Esophagus muscularis mucosa (tissue), 4 donors: ENCODE measurements at places on chromosomes 11 and 22. TPM values are rescaled to one million over a fixed set of nuclear protein-coding genes. Genes with fewer than 3 reads are reported as not detected.

Gene RBMXL2
- total RNA-seq, result not detected

Gene CFAP68
- 21.7 TPM for total RNA-seq

Gene PRR33
- not detected for total RNA-seq

Gene CSF2RB
- 5.0 TPM for total RNA-seq

Gene VPREB1
- total RNA-seq, result not detected

Gene OR4D6
- total RNA-seq, result not detected

Gene AGBL2
- total RNA-seq, result not detected

Gene C1QTNF4
- total RNA-seq, result 1.7 TPM

Gene IGSF9B
- 130 TPM for total RNA-seq

Gene DTX4
- total RNA-seq, result 8.8 TPM

Gene CRYBB3
- total RNA-seq, result not detected

- DNase-seq, result no peak
These were observed 9.7 kb downstream of the ADORA2A start for GRCh38 chr22:24437091-24437490.

DNA sequence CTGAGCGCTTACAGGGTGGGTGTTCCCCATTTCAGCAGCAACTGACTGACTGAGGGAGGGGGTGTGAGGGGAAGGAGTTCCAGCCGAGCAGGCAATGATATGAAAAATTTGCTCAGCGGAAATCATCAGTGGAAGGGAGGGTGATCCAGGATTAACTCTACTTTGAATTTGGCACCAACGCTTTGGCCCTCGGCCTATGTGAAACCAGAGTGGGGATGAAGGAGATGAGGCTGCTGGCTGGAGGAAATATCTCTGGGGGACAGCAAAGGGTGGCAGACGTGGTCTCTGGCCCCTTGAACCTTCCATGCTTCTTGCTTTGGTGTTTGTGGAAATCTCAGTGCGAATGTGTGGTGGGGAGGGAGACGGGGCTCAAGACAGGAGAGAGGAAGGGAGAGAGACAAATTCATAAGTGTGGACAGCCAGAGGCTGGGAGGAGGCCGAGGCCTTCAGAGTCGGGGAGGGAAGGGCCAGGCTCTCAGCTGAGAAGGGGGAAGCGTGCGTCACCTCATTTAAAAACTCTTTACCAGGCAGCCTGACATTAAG lies 83.6 kb downstream of the FDX1 start:
- peak; percentile 72 for DNase-seq

- DNase-seq, result no peak
These were observed 1475.2 kb downstream of the TBC1D22A start for GRCh38 chr22:48237466-48238283.

DNA sequence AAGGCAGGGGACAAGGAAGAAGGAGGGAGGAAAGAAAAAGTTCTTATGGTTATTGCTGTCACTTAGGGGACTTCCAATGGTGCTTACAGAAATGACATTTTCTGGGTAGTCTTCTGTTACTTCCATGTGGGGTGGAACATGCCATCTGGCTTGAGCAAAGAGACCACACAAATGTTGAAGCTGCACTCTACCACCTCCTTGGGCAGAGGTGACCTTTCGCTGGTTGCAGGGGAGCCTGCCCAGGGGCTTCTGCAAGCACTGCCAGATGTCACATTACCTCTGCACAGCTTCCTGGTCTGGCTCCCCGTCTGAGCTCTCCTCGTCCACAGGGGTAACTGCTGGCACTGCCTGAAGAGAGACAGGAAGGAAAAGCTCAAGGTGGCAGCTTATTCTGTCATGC lies 32.6 kb upstream of the APOA1 start:
- DNase-seq, result no peak

GRCh38 chr11:29334776-29335130 lies 682.1 kb downstream of the KCNA4 start:
- DNase-seq, result no peak

- no peak for DNase-seq
These were observed 301.2 kb downstream of the CTTN start for GRCh38 chr11:70699294-70700221.

DNA sequence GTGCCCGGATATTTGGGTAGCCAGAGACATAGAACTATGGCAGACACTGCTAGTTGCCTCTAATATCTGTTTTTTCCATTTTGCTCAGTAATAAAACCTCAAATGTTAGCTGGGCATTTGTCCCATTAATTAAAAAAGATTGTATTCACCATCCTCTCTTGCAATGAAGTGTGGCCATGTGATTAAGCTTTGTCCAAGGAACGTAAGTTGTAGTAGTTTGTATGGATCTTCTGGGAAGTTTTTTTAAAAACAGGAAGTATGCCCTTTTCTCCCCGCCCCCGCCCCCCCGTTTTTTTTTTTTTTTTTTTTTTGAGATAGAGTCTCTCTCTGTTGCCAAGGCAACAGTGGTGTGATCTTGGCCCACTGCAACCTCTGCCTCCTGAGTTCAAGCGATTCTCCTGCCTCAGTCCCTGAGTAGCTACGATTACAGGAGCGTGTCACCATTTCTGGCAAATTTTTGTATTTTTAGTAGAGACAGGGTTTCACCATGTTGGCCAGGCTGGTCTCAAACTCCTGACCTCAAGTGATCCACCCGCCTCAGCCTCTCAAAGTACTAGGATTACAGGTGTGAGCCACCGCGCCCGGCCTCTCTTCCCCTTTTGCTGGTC lies 1.7 kb upstream of the TMEM135 start:
- DNase-seq, result no peak

DNA sequence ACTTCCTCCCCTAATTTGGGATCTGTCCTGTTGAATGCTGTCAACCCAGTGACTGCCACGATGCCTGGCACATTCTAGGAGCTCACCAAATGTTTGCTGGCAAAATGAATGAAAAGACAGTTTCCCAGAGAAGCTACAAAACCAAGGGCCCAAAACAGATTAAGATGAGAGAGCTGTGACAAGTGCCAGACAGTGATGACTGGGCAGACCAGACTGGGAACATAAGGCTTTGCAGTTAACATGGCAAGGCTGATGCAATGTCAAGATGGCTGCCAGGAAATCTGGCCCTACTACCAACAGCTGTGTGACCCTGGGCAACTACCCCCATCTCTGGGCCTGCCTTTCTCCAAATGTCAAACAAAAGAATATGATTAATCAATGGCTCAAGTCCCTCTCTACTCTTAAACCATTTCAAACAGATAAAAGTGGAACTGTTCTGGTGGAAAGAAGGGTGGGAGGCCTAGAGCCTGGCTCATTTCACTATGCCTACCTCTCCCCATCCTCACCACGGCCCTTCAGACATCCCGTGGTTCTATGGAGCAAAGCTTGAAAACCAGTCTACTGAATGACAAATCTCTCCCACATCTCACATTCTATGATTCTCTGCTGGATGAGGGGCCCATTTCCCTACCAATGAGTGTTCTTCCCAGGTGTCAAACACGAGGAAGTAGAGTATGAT lies 12.8 kb downstream of the AP1B1 start:
- no peak for DNase-seq

DNA sequence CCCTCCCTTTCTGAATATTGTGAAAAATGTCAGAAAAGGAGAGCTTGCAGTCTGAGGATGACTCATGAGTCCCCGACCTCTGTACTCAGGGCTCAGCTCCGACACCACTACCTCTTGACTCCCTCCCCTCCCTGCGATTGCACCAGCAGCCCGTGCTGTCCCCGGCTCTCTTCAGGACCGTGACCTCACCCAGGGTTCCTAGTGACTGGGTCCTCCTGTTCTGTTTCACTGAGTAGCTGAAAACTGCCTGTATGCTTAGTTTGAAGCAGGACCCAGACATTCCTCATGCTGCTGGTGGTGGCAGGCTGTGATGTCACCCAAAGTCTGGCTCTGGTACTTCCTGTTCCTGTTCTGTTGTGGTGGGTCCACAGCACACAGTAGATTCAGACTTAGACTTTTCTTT lies 11.7 kb downstream of the PHRF1 start:
- DNase-seq, result no peak

DNA sequence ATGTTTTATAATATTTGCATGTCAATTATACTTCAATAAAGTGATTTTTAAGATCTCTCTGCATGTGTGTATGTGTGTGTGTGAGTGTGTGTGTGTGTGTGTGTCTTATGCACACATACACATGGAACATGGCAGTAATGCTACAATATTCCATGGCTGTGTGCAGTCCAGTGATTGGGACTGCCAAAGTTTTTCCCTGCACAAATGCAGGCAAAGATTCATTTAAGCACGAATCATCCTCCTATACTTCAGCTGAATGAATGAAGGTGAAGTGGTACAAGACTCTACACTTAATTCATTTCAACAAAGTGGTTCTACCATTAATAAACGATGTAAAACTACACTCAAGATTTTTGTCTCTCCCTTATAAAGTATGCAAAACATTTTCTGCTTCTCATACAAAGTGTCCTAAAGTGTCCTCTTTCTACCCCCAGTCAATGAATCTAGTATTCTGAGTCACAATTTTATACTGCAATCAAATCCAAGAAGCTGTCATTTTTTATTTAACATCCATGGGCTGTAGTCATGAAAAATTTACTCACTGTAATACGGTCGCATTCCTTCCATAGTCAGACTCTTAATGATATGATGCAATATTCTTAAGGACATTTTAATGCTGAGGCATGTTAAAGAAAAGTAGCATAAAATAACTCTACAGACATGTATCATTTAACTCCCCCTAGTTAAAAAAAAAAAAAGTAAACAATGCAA lies 132.4 kb downstream of the TTC28 start:
- no peak for DNase-seq

DNA sequence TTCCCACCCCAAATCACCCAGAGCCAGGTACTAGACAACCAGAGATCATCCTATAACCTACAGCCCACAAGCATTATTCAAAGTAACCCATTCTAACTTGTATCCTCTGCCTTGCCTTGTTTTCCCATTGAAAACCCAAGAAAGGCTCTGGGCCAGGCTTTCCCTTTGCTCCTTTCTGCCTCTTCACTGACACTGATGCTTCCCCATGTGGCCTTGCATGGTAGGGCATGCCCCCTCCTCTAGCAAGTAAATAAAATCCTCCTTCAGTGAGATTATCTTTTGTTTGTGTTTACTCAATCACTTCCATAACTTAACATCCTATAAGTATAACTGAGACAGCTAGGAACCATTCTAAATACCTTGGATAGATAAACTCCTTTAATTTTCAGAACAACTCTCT lies 65.6 kb upstream of the FAR1 start:
- no peak for DNase-seq

GRCh38 chr11:34971928-34972327 lies 55.5 kb downstream of the PDHX start:
- no peak for DNase-seq

DNA sequence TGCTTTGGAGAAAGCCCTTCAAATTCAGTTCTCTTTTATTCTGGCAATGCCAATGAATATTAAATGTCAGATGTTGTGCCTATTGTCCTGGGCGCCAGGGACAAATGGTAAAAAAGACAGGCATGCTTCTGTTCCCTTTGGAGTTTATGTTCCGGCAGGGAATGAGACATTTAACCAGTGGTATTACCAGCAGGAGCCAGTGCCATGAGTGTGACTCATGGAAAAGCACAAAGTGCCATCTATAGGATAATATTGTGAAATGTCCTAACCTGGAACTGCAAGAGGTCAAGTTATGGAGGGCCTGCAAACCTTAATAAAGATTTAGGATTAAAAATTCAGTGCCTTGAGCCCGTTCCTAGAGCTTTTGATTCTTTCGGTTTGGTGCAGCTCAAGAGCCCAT lies 39.5 kb downstream of the REXO2 start:
- DNase-seq, result no peak

DNA sequence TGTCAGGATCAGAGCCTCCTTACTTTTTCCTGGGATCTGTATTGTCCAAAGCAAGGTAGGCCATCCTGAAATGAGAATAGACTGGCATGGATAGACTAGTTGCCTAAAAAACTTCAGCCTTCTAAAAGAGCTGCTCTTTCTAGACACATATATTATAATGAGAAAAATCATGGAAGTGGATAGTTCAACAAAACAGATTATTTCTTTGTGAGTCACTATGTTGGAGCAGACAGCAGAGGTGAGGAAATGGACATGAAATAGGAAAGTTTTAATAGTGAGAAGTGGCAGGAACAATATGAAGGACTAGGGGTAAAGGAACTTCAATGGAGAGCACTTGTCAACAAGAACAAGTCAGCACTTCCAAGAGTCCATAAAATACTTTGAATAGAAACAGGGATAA lies 101.9 kb upstream of the ANO3 start:
- no peak for DNase-seq

DNA sequence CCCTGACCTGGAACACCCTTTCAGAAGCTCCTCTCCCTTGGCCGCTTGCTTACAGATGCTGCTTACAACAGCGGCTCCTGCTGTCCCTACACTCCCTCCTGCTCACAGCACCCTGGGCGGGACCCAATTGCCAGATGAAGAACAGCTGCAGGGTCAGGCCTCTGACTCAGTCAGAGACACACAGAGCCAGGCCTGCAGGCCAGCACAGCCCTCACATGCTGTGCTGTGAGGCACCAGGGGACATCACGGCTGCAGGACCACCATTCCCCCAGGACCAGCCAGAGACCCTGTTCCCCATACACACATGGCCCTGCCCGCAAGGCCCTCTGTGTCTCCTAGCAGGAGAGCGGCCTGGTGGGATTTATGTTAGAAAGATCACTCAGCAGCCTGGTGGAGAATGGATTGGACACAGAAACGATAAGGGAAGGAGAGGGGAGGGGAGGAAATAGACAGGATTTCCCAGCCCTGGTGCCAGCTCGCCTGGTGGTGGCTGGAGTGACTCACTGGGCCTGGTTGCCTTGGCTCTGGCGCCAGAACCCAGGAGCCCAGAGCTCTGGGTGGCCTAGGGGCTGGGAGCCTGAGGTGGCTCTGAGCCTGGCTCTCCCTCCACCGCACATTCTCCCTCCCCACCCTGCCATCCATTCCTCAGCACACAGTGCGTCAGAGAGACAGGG lies 6.7 kb downstream of the CAPN5 start:
- no peak for DNase-seq

DNA sequence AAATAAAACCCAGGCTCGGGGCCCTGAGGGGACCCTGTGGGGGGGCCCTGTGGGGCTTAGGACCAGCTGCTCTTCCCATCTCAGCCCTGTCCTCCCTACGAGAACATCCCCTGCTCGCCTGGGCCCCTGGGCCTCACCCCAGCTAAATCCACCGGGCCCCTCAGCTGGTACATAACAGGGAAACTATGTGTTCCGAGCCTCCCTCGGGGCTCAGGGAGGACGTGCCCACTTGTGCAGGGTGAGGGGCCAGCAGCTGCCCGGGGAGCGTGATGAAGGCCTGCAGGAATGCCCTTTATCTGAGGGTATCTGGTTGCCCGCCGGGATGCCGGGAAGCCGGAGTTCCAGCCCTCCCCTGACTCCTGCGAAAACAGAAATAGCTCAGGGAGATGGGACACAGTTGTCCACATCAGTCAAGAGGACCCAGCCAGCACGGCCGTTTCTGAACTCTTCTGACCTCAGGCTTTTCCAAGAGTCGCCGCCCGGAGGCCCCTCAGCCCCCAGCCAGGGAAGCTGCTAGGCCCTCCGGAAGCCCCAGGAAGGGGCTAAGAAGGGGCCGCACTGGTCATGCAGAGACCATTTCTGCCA lies 20.6 kb downstream of the MRPL23 start:
- no peak for DNase-seq

GRCh38 chr11:43871051-43871450 lies 9.6 kb upstream of the ALKBH3 start:
- no peak for DNase-seq
